ENCODE measurements at places on chromosomes 13 and 19.
A peak's percentile ranks its signal among the peaks of the same experiment; 100 is the strongest.

- no peak for DNase-seq
Observed at GRCh38 chr13:111515635-111516034, 195.2 kb downstream of the TEX29 start.

GRCh38 chr19:45406226-45407090 is at the start of gene POLR1G:
TSS of gene POLR1G (plus strand) at chr19:45406644. CDS start at chr19:45406697, 53 bp downstream.
- peak; percentile 59 for DNase-seq

- no peak for DNase-seq
Observed at GRCh38 chr19:7918615-7919421, 1.3 kb upstream of the SNAPC2 start.

DNA sequence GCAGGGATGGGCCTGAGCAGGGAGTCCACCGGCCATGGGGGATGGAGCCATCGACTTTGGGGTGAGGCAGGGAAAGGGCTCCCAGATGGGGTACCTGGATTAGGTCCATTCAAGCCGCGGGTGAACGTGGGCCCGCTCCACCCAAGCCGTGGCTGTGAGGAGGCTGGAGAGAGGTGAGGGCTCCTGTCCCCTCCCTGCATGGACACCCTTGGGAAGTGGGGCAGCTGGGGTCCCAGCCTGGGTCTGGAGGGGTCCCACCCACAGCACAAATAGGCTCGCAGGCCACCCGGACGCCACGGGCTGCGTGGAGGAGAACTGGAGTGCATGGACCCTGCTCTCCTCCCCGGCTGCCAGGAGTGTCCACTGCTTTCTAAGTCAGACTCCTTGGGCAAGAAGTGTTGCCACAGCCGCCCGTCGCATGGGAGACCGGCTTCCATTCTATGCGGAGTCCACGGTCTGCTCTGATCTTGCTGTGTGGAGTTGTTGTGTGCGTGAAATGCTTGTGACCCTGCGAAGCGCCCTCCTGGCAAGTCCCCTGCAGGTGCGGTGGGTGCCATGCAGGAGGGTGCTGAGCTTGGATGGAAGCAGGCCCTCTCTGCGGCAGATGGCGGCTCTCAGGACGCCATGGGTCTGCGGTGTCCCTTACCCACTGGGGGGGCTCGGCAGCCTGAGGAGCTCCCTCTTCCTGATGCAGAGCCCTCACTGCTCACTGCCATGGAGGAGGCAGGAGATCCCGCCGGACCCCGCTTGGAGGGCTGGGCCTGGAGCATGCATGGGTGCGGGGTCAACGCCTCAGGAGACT is 2.0 kb downstream of the DAZAP1 start:
- no peak for DNase-seq

DNA sequence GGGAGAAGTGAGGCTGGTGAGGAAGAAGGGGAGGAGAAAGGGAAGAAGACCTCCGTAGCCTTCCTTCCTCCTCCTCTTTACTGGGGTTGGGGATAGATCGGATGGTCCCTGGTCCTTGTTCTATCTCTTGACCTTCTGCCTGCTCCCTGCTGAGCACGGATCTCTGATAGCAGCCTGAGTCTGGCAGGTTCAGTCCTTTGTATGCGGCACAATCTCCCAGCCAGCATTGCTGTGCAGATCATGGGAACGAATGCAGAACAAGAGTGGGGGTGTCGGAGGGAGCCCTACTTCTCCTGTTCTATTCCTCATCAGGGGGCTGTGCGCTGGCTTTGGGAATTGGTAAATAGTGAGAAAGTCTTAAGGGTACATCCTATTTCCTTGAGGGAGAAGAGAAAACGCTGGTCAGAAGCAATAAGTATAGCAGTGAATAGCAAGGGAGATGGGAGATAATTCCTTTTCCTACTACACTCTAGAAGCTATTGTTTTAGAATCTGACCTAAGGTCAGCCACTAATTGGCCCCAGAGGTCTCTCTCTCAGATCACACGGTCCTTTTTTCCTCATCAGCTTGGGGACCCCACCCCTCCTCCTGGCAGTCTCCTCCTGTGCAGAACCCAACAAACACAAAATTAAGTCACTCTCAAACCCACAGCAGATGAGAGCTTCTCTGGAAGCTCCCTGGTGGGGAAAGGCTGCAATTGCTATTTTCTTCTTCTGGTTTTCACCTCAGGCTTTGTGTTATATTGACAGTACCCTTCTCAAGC is 41.0 kb downstream of the KL start:
- no peak for DNase-seq

Measured in stimulated activated CD4-positive, alpha-beta T cell treated with anti-CD3 and anti-CD28 coated beads, Interleukin-1b, Interleukin-23, amount 100 ng/mL, for 1 hour (primary cell).